ENCODE measurements at places on chromosomes 7 and 10.

DNA sequence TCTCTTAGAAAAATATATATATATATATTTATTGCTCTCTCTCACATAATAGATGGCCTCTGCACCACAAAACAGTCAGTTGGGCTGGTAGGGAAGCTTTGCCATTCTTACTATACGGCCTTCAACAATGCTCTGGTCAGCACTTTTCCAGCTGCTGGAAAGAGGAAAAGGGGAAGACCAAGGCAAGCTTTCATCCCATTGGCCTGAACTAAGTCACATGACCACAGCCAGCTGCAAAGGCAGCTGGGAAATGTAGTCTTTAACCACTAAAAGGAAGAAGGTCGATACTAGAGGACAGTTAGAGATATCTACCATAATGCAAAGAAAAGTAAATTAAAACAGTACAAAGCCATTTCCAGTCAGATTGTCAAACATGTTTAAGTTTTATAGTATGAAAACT lies 58.4 kb upstream of the MACROH2A2 start:
- DNase-seq, result no peak

- DNase-seq, result no peak
These were observed 66.2 kb upstream of the BTBD16 start for GRCh38 chr10:122204691-122205489.

DNA sequence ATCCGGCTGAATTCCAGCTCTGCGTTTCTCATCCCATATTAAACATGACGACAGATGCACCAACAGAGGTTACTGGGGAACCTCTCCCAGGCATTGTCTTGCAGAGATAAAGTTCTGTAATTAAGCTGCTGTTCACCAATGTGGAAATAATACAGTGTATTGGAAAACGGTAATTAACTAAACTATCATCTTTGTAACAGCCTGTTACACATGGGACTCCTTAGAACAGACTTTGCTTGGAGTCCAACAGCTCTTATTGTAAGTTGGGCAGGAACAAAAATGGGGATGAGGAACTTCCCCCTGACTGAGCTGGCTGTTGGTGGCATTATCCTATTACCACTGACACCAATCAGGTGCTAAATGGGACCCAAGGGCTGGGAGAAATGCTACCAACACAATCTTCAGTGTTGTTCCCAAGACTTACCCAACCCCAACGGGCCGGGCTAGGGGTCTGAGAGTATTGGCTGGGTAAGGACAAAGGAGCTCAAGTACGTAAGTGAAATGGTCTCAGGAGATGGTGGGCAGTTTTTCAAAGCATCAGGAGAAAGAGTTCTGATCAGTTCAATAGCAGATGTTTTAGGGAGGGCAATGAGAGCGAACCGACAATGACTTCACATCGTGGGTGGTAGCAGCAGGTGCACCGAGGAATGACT lies 759.4 kb downstream of the GRID1 start:
- DNase-seq, result no peak

DNA sequence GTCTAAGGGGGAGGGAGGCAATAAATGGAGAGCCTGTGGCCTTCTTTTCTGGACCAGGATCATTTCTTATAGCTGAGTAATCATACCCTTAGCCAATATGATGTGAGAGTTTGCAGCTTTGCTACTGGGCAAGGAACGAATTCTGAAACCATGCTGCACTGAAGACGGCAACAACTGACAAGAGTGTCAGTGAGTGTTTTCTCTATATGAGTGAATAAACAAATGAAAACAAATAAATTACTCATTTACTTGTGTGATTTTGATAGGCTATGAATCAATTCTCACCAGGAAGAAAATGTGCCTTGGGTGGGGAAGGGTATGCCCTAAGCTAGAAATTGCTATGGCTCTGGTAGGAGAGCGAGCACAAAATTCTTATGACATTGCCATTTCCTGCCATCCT lies 79.4 kb upstream of the LRRN3 start:
- DNase-seq, result no peak

DNA sequence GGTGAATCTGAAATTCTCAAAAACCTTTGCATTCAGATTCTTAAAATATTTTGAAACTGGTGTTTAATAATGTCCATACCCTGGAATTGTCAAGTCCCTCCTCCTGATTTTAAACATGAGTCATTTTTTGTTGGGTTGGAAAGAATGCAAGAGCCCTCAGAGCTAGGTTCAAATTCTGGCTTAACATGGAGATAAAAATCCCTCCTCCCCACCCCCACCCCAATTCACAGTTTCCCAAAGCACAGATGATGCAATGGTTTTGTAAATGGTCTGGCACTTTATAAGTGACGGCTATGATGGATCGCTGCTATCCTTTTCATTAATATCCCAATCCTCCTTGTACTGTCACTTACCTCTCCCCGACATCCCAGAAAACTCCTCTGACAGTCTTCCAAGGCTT lies 332.8 kb downstream of the PLXNA4 start:
- no peak for DNase-seq

- no peak for DNase-seq
These were observed 545 bp downstream of the NACAD start for GRCh38 chr7:45088146-45088701.

DNA sequence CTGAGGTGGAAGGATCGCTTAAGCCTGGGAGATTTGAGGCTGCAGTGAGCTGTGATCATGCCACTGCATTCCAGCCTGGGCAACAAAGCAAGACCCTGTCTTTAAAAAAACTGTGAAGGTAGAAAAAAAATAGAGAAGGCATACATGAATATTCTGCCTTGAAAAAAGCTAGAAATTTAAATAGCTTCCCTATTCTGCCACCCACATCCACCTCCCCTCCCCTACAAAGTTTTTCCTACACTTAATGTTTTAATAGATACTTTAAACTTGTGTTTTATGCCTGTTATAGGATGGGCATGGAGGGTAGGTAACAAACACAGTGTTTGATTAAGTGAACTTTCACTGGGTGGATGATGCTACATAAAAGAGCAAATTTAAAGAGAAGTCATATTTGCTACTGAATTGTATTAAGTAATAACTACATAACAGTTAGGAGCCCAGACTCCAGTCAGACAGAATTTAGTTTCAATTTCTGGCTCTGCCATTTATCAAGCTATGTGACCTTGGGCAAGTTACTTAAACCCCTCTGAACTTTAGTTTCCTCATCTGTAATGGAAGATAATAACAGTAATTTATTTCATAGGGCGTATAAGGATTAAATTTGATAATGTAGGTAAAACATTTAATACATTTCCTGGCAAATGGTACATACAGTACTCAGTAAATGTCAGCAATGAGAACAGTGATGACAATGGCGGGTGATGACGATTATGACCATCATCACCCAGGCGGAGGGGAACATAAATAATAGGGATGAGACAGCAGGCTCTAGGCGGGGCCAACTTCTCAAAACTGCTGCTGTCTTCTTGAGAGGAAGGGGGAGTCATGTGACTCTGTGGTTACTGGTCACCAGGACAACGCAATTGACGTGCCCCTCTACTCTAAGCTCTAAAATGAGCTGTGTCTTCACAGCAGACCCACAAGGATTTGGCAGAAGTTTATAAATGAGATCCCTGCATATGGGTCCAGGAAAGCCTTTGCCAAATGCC lies 15.8 kb downstream of the DNMBP start:
- DNase-seq, result no peak
